ENCODE measurements at places on chromosomes 7 and 10. TPM values are rescaled to one million over a fixed set of nuclear protein-coding genes. Genes with fewer than 3 reads are reported as not detected.
A peak's percentile ranks its signal among the peaks of the same experiment; 100 is the strongest.

SMKR1 gene
- total RNA-seq: 1.7 TPM

GATAD1 gene
- 41.2 TPM for total RNA-seq

CAV1 gene
- 268 TPM for total RNA-seq

FZD8 gene
- 1.8 TPM for total RNA-seq

CALHM1 gene
- total RNA-seq: not detected

- no peaks in the 10 kb centered on the region for H3K4me1 ChIP-seq
- no peak for DNase-seq
- H3K27ac ChIP-seq: no peak overlapping the region
- H3K36me3 ChIP-seq: no peaks in the 10 kb centered on the region
- no peaks in the 10 kb centered on the region for H3K27me3 ChIP-seq
These were observed 50.9 kb downstream of the CCDC3 start for GRCh38 chr10:12950583-12951128.

- DNase-seq: no peak
- no peak overlapping the region for H3K27ac ChIP-seq
- no peaks in the 10 kb centered on the region for H3K4me1 ChIP-seq
- H3K4me3 ChIP-seq: no peak overlapping the region
- H3K36me3 ChIP-seq: no peaks in the 10 kb centered on the region
- no peaks in the 10 kb centered on the region for H3K27me3 ChIP-seq
These were observed 76.7 kb upstream of the SFMBT2 start for GRCh38 chr10:7487528-7487927.

- H3K4me3 ChIP-seq: no peak overlapping the region
- no peak overlapping the region for H3K27ac ChIP-seq
- no peak for DNase-seq
- no peaks in the 10 kb centered on the region for H3K4me1 ChIP-seq
- no peaks in the 10 kb centered on the region for H3K36me3 ChIP-seq
These were observed 270.5 kb downstream of the SKAP2 start for GRCh38 chr7:26593896-26594295.

DNA sequence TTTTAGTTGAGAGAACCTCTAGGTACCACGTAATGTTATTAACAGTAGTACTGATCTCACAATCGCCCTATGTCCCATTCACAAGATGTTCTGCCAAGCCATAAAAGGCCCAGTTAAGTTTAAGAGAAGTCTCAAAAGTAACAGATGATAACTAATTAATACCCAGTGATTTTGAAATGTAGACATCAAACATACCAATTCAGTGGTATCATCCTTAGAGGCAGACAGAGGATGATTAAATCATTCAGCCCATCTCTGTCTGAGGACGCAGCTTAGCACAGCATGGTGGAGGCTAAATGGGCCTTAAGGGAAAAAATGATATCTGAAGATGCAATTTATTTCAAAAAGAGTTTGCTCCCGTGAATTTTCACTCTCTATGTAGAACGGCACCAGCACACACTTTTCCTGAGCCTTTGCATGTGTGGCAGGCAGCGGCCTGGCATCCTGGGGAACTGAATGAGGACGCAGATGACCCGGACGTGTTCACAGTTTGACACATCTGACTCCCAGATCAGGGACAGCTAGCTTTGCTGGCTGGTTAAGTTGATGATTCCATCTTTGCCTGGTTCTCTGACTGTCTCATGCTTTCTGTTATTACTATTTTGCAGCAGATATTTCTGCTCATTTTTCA lies 13.4 kb downstream of the EGFR start:
- no peaks in the 10 kb centered on the region for H3K27me3 ChIP-seq
- no peaks in the 10 kb centered on the region for H3K36me3 ChIP-seq
- no peak for DNase-seq

DNA sequence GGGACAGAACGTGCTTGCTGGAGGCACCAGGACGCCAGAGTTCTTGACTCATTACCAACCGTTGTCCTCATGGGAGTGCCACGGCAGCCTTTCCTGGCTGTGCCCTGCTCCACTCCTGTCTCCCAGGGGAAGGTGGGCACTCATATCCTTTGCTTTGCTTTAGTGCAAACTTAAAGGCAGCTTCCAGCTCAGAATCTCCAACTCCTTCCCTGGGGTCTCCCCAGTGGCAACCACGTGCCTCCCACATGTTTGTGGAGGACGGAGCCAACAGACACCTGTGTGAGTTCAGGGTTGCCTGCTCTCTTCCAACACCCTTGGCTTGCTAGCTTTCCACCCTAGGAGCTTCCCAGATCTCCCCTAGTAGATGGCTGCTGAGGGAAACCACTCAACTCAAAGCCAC lies 52.0 kb upstream of the HMX3 start:
- DNase-seq: no peak
- no peaks in the 10 kb centered on the region for H3K4me1 ChIP-seq
- no peaks in the 10 kb centered on the region for H3K27me3 ChIP-seq
- H3K4me3 ChIP-seq: no peak overlapping the region
- no peaks in the 10 kb centered on the region for H3K36me3 ChIP-seq
- H3K27ac ChIP-seq: no peak overlapping the region

- DNase-seq: no peak
- H3K27me3 ChIP-seq: no peaks in the 10 kb centered on the region
- H3K4me1 ChIP-seq: no peaks in the 10 kb centered on the region
These were observed 3.4 kb upstream of the AKR1C8 start for GRCh38 chr10:5188358-5188757.

GRCh38 chr7:51326656-51327286 lies 10.2 kb upstream of the COBL start:
- no peaks in the 10 kb centered on the region for H3K36me3 ChIP-seq
- H3K4me3 ChIP-seq: no peak overlapping the region
- H3K4me1 ChIP-seq: no peaks in the 10 kb centered on the region
- H3K27me3 ChIP-seq: no peaks in the 10 kb centered on the region
- DNase-seq: no peak
- H3K27ac ChIP-seq: no peak overlapping the region

GRCh38 chr10:18400906-18401245 lies 250.5 kb downstream of the NSUN6 start:
- no peaks in the 10 kb centered on the region for H3K36me3 ChIP-seq
- H3K4me3 ChIP-seq: peak overlapping the region; percentile 4
- no peak for DNase-seq

DNA sequence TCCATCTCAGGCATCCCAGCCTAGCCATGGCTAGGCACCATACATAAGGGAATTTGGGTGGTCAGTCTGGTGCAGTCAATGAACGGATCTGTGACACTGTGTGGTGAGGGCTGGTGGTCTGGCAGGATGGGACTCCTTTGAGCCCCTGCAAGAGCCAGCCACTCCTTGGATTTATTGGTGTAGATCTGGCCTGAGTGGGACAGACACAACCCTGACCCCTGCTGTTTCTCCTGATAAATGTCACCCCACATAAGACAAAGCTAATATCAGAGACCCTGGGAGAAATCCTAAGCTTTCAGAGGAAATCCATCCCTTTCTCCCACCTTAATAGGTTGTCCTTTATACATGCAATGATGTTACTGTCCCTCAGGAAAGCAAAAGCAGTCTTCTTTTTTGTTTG lies 2.3 kb downstream of the FBXO24 start:
- no peak overlapping the region for H3K27ac ChIP-seq
- no peaks in the 10 kb centered on the region for H3K36me3 ChIP-seq
- no peak overlapping the region for H3K4me3 ChIP-seq
- peaks cover 6% of the 10 kb centered on the region for H3K4me1 ChIP-seq
- no peaks in the 10 kb centered on the region for H3K27me3 ChIP-seq
- no peak for DNase-seq

GRCh38 chr10:110612087-110612486 lies 32.0 kb upstream of the RBM20 start:
- DNase-seq: no peak
- no peak overlapping the region for H3K4me3 ChIP-seq
- H3K36me3 ChIP-seq: no peaks in the 10 kb centered on the region
- no peaks in the 10 kb centered on the region for H3K4me1 ChIP-seq
- H3K27ac ChIP-seq: no peak overlapping the region
- no peaks in the 10 kb centered on the region for H3K27me3 ChIP-seq

DNA sequence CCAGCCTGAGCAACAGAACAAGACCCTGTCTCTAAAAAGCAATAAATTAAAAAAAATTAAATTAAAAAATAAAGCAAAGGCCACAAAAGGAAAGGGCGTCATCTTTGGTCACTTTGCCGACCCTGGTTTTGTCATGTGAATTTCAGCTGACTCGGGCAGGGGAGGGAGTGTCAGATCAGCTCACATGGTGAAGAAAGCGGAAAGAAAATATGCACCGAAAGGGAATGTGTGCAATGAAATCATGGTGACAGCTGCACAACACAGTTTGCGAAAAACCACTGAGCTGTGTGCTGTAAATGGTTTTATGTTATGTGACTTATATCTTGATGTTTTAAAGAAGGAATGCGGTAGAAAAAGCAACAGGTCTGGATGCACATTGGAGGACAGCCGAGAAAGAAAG lies 39.8 kb downstream of the RCC1L start:
- H3K27me3 ChIP-seq: no peaks in the 10 kb centered on the region
- no peaks in the 10 kb centered on the region for H3K4me1 ChIP-seq
- H3K4me3 ChIP-seq: no peak overlapping the region
- H3K27ac ChIP-seq: no peak overlapping the region
- H3K36me3 ChIP-seq: no peaks in the 10 kb centered on the region

- no peak for DNase-seq
- no peaks in the 10 kb centered on the region for H3K4me1 ChIP-seq
- no peak overlapping the region for H3K27ac ChIP-seq
- no peak overlapping the region for H3K4me3 ChIP-seq
- H3K27me3 ChIP-seq: no peaks in the 10 kb centered on the region
These were observed 79.3 kb upstream of the SLC25A13 start for GRCh38 chr7:96401200-96401599.

DNA sequence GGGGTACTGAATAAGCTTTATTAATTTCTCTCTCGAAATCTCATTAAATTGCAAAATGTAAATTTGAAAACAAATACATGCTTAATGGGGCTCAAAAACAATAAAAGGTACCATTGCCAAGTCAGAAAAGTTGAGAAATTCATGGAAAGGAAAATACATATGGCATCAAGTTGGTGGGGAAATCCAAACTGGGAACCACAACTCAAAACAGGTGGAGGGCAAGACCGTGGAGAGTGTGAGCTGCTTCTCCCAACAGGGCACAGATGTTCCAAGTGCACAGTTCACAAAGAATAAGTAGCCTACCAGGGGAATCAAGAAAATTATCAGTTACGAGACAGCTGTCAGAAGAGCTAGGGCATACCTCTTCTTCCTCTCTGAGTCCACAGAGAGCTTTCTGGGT lies 26.6 kb downstream of the MKX start:
- H3K36me3 ChIP-seq: no peaks in the 10 kb centered on the region
- H3K27ac ChIP-seq: no peak overlapping the region
- H3K27me3 ChIP-seq: no peaks in the 10 kb centered on the region

DNA sequence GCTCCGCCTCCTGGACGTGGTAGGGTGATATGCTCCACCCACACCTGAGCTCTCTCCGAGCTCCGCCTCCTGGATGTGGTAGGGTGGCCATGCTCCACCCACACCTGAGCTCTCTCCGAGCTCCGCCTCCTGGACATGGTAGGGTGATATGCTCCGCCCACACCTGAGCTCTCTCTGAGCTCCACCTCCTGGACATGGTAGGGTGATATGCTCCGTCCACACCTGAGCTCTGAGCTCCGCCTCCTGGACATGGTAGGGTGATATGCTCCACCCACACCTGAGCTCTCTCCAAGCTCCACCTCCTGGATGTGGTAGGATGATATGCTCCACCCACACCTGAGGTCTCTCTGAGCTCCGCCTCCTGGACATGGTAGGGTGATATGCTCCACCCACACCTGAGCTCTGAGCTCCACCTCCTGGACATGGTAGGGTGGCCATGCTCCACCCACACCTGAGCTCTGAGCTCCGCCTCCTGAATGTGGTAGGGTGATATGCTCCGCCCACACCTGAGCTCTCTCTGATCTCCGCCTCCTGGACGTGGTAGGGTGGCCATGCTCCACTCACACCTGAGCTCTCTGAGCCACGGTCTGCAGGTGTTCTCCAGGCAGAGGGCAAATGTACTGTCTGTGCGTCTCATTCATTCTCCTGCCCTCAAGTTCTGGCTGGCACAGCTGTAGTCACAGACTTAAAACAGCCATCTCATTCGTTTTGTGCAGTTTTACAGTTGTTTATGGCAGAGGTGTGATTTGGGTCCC lies 252.4 kb downstream of the DIP2C start:
- H3K27me3 ChIP-seq: no peaks in the 10 kb centered on the region
- H3K27ac ChIP-seq: no peak overlapping the region
- no peak for DNase-seq
- H3K4me3 ChIP-seq: no peak overlapping the region
- H3K36me3 ChIP-seq: no peaks in the 10 kb centered on the region

DNA sequence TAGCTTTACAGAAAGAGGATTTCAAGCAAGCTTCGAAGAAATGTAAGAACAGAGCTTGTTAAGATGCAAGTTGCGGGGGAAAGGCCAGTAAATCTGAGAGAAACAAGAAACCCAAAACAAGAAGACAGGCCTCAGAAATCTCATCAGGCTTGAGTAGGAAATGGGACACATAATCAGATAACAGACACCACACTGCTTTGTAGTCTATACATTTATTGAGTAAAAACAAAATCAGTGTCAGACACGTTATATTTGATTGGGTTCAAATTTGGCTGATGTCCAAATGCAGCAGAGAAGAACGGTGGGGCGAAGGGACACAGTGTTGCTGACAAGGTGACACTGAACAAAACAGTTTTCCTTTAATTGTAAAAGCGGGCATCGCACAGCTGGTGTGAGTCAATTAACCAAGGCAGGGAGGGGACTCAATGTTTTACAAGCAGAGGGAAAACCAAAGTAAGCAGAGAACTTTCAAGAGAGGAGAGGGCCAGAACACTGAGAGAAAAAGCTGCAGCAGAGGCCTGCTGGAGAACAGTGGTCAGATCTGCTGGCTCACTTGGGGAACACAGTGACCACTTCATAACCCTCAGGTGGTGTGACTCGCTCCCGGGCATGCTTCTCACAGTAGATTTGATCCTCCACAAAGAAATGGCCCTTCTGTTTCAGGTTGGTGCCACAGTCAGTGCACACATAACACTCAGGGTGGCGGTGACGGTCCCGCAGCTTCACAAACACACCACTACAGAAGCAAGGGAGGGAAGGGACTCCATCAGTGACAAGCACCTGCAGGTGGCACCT lies 43.5 kb downstream of the ACSM6 start:
- H3K27ac ChIP-seq: no peak overlapping the region
- no peaks in the 10 kb centered on the region for H3K36me3 ChIP-seq

DNA sequence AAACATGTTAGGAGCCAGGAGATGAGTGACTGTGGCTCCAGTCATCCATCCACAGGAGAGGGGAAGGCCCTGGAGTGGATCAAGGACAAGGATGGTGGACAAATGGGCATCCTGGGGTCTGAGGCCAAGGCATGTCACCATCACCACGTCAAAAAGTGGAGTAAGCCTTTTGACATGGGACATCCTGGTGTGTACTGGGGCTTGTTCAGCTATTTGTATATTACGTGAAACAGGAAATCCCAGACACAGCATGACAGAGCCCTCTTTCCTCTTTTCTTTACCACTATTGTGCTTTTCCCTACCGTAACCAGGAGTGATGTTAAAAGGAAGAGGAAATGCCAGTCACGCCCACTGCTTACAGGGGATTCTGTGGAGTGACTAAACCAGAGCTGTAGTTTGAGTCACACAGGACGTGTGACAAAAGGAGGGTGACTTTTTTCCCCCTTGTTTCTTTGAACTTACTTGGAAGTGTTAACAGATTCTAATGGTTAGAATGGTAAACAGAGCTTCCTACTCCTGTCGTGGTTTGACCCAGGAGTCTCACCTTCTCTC lies 15.4 kb downstream of the ACSL5 start:
- no peaks in the 10 kb centered on the region for H3K36me3 ChIP-seq
- no peak for DNase-seq
- no peak overlapping the region for H3K4me3 ChIP-seq
- no peaks in the 10 kb centered on the region for H3K4me1 ChIP-seq
- H3K27ac ChIP-seq: no peak overlapping the region

GRCh38 chr7:101216860-101217387 lies 457 bp downstream of the PLOD3 start:
- peak; percentile 33 for DNase-seq
- H3K4me1 ChIP-seq: no peaks in the 10 kb centered on the region
- peak overlapping the region; percentile 91 for H3K27ac ChIP-seq
- H3K27me3 ChIP-seq: no peaks in the 10 kb centered on the region
- H3K4me3 ChIP-seq: peak overlapping the region; percentile 72
- no peaks in the 10 kb centered on the region for H3K36me3 ChIP-seq
